ENCODE measurements at places on chromosomes 3 and 15.

DNA sequence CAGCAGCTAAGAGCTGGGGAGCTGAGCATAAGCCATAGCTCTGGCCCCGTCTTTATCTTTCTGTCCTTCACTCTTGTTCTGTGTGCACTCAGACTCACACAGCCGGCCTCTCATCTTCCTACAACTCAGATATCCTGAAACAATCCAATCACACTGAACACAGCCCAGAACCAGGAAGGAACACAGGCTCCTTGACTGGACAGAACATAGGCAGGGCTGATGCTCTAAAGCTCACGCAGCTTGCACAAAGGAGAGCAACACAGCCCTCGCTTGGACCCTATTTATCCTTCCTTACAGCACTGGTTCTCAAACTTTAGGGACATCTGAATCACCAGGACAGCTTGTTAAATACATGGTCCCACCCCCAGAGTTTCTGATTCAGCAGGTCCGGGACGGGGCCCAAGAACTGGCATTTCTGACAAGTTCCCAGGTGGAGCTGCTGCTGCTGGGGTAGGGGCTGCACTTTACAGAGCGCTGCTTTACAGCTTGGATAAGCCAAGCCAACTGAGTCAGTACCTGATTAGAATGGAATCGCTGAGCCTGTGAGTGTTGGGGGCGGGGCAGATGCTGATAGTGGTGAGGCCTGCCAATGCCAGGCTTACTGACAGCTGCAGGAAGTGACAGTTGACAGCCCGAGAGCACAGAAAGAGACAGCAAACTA lies 65.1 kb downstream of the MRPL46 start:
- no peak for DNase-seq

DNA sequence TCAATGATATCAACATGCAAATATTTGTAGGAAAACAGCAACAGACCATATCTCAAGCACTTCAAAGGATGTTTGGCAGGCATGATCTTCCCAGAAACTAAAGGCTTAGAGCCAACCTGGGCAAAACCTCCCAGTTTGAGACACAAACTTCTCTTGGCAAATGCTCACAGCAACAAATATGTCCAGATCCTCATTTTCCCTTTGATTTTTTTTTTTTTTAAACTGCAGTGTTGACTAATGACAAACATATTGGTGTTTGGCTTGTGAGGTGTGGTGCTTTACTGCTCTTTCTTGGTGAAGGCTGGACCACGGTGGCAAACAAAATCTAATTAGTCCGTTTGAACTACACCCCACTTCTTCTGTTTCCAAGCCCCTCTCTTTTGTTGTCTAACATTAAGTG lies 87.2 kb downstream of the EBLN2 start:
- no peak for DNase-seq

DNA sequence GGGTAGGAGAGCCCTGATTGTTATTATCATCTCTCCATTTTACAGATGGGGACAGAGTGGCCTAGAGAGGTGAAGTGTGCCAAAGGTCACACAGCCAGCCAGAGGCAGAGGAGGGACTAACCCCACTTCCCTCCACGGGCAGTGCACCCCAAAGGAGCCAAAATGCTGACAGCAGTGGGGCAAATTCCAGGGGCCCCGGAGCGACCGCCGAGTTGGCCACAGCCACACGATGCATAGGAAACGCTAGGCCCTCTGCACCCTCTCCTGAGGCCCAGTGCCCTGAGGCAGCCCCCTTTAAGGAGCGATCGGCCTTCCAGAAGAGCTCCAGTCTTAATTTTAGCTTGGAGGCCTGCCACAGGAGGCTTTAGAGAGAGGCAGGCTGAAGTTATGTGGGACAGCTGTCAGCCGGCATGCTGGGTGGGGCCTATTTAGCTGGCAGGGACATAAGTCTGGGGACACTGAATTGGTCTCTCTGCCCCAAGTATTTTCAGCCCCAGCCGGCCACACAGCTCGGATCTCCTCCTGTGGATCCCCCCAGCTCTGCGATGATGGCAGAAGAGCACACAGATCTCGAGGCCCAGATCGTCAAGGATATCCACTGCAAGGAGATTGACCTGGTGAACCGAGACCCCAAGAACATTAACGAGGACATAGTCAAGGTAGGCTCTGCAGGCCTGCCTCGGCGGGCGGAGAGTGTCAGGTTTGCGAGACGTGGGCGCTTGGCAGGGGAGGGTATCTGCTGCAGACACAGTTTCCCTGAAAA lies at the start of gene CAV3:
TSS of gene CAV3 (plus strand) at position 471 of the 763 bp plus-strand sequence. CDS start at position 546, 75 bp downstream.
- DNase-seq = no peak

GRCh38 chr3:70249509-70250160 lies 62.8 kb downstream of the MDFIC2 start:
- no peak for DNase-seq

GRCh38 chr3:127455541-127456450 lies 134.7 kb downstream of the TPRA1 start:
- DNase-seq = peak; percentile 54

- DNase-seq = no peak
Observed at GRCh38 chr3:107208796-107209195, 168.4 kb upstream of the CCDC54 start.

DNA sequence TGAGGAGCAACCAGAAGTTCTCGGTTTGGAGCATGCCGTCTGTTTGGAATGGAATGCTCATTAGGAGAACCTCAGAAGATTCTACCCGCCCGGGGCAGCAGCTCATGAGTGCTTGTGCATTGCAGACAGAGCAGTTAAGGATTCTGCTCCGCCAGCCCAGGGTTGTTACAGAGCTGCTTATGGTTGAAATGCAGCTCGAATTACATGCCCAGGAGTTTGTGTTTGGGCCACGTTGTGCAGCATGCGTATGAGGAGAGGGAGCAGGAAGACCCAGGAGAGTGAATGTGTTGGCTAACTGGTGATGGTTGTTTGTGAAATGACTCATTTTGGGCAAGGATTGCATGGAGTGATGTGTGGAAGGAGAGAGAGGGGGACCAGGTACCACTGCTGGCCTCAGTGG lies 9.0 kb downstream of the FGD5 start:
- no peak for DNase-seq

- no peak for DNase-seq
Observed at GRCh38 chr3:183172051-183172639, 9.6 kb upstream of the LAMP3 start.

GRCh38 chr15:88834211-88834812 lies 31.1 kb downstream of the ACAN start:
- DNase-seq = no peak

DNA sequence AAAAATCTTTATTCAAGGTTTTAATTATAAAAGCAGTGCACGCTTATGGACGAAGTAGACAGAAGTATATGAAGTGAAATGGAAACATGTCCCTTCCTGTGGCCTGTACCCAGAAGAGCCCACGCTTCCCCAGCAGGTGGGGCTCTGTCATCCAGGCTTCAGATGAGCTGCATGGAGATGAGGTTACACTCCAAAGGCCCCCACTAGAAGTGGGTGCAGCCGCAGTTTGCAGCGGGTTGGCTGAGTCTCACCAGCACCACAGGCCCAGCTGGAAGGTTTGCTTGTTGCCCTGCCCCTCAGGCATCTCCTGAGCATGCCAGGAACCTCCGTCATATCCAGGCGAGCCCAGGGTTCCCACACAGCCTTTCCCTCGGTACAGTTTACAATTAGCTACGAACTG lies 33.1 kb downstream of the PRR20G start:
- peak; percentile 42 for DNase-seq

GRCh38 chr15:79430901-79431635 lies 1.1 kb upstream of the MINAR1 start:
- DNase-seq = no peak

DNA sequence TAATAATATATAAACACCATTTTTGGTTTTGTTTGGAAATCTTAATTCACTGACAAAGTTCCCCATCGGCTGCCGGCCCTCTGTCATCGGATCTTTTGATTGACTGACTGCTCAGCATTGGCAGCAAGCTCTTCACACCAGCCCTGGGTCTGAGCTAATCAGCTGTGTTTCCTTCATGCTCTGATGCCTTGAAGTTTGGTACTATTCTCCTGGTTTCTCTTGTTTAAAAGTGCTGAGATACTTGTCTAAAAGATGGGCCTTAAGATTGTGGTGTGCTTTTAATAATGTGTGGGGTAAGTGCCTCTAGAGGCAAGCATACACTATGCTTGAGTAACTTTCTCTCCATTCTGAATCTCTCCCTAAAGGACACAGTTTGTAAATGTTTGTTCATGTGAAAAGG lies 415.5 kb upstream of the TPRG1 start:
- DNase-seq = no peak

- no peak for DNase-seq
Observed at GRCh38 chr15:76078285-76078877, 18.6 kb downstream of the TMEM266 start.

DNA sequence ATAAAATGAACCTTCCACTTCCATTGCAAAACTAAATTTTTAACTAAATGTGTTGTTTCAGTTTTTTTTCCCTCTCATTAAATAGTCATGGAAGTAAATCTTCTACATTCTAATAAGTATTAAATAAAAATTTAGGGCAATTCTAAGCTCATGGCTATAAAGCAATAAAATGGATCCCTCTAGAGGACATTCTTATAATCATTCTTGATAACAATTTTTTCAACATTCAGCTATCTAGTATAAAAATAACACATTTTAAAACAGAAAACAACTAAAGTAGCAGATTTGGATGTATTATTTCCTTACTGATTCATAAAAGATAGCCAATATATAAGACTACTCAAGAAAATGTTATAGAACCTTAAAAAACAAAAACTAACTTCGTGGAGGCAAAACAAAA lies 393.1 kb downstream of the PLOD2 start:
- no peak for DNase-seq

DNA sequence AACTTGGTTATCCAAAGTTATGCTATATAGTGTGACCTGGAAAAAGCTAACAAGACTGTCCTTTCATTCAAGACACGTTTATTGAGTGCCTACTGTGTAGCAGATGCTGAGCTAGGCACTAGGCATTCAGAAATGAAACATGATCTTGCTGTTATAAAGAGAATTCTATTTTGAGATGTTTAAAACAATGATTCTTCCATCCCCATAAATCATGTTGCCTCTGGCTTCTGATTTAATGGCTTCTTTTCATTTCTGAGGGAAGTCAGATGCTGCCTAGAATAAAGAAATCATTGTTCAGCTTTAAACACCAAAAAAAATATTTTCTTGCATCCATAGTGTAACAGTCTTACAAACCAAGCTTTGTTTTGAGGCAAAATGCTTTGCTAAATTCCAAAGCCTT lies 620.9 kb upstream of the UBE2E2 start:
- peak; percentile 18 for DNase-seq

DNA sequence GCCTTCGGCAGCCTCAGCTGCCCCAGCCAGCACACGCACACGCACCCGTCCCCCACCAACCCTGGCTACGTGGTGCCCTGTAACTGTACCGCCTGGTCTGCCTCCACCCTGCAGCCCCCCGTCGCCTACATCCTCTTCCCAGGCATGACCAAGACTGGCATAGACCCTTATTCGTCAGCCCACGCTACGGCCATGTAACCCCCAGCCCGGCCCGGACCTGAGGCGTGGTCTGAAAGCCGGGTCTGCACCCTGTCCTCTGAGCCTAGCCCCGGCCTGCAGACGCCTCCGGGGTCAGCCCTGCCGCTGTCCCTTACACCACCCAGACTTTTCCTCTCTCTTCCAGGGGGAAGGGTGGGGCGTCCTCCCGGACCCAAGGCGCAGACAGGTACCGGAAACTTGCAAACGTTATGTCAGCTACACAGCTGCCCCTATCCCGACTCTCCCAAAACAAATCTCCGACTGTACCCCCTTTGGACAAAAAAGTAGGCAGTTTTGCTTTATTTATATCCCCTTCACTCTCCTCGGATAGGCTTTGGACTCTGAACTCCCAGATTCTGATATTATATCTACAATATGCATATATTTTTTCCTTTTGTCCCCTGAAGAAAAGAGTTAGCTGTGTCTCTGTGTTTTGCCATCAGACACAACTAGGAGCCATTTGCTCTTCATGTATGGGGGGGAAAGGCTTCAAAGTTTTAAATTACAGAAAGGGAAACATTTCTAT lies 1.4 kb downstream of the SOX14 start:
- DNase-seq = no peak

DNA sequence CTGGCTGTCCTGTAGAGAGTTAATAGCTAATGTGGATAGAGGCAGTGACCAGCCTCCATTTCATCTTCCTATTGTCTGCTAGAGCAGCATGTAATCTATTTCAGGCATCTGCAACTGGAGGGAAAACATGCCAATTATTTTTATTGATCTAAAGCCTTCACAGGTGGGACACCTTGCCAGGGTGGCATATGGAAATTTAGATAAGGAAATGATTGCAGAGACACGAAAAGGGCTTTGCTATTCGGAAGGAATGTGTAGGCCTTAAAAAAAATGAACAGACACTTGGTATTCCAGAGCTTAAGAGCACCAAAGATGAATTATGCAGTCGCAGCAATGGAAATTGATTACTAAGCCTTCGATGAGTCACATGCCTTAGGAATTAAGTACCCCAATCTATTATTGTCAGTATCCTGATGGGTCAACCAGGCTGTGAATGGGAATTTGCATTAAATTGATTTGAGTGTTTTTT lies 454.7 kb downstream of the SQOR start:
- DNase-seq = no peak

GRCh38 chr3:18544146-18544545 lies 119.0 kb upstream of the SATB1 start:
- DNase-seq = no peak

GRCh38 chr15:49096090-49096750 lies 50.0 kb upstream of the SECISBP2L start:
- no peak for DNase-seq

GRCh38 chr15:47442371-47442770 lies 274.9 kb upstream of the SEMA6D start:
- no peak for DNase-seq

DNA sequence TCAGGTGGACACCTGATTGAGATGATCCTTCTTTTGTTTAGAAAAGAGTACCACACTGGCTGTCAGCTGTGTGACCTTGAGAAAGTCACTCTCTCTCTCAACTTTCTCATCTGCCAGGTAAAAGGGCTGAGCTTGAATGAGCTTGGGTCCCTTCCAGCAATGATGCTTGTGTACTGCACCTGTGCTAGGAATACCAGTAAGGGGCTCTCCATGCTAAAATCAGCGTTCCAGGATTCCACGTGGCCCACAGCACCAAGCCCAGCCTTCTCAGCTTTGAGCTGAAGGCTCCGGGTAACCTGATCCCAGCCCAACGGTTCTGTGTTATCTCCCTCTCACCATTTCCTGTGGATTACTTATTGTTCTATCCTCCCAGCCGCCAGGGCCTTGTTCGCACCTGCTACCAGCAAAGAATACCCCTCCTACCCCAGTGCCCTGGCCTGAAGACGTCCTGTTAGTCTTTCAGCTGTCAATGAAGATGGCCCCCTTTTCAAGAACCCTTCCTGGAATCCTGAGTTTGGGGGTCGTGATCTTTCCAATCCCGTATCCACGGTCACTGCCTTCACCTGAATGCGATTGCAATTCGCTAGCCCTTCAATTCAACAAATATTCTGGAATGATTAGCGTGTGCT lies 54.2 kb upstream of the CGNL1 start:
- DNase-seq = no peak

All from foreskin keratinocyte (primary cell).